Thymus (tissue), 14 donors: ENCODE measurements at places on chromosomes 7 and 10. TPM values are rescaled to one million over a fixed set of nuclear protein-coding genes. Genes with fewer than 3 reads are reported as not detected.

GJD4 gene
- total RNA-seq, result 0.09 TPM

PTN gene
- total RNA-seq, result 20.6 TPM

MYL10 gene
- total RNA-seq, result not detected

TSPAN15 gene
- 9.7 TPM for total RNA-seq

FAM25G gene
- 1.2 TPM for total RNA-seq

GGCT gene
- total RNA-seq, result 43.4 TPM

SUN3 gene
- 1.1 TPM for total RNA-seq
